Activated T-cell treated with anti-CD3 and anti-CD28 coated beads for 1 hour (primary cell): ENCODE measurements at places on chromosomes 3 and 15.
A peak's percentile ranks its signal among the peaks of the same experiment; 100 is the strongest.

GRCh38 chr3:127762077-127762786 lies 60.1 kb downstream of the MGLL start:
- no peak for DNase-seq

DNA sequence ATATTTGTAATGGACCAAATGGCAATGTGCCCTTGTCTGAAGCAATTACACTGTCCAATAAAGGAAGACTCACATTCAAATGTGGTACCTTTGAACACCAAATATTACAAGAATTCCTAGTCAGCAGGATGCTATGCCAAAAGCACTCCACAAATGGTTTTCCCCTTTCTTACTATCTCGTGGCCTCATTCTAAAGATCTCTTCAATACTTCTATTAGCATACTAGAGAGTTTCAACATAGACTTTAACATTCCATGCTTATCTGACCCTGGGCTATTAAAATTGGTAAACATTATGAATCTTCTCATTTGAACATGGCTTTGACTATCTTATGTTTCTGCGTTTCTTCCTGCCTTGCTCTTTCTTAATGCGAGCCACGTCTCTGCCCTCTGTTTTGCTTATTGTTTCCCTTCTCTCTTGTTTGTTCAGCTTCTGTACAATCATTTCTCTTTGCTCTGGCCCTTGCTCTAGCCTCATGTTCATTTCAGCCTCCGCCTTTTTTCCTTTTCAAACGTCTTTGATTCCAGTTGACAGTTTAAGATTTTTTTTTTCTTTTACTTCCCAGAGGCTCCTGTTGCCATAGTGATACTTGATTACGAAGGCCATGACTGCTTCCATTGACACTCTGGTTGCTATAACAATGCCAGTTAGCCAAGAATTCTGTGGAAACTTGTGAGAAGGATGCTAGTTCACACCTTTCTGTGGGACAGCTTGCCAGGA lies 49.5 kb upstream of the SLC9A9 start:
- DNase-seq = no peak

DNA sequence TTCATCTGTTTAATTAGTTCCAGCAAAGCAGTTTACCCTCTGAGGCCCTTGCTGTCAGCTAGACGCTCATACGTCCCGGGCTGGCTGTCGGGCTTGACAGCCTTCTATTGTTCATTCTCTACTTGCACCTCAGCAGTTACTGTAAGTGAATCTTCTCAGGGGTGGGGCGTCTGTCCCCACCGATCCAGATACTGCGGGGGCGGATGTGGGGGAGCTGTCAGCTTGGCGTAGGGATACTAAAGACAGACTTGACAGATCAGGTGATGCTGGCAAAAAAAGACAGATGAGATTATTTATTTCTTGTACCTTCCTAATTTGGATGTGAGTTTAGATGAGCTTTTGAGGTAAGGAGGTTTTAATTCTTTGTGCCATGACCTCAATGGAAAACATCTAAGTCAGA lies 315.3 kb downstream of the NR2F2 start:
- DNase-seq = no peak

GRCh38 chr3:138381413-138381901 lies 33.1 kb downstream of the MRAS start:
- no peak for DNase-seq

DNA sequence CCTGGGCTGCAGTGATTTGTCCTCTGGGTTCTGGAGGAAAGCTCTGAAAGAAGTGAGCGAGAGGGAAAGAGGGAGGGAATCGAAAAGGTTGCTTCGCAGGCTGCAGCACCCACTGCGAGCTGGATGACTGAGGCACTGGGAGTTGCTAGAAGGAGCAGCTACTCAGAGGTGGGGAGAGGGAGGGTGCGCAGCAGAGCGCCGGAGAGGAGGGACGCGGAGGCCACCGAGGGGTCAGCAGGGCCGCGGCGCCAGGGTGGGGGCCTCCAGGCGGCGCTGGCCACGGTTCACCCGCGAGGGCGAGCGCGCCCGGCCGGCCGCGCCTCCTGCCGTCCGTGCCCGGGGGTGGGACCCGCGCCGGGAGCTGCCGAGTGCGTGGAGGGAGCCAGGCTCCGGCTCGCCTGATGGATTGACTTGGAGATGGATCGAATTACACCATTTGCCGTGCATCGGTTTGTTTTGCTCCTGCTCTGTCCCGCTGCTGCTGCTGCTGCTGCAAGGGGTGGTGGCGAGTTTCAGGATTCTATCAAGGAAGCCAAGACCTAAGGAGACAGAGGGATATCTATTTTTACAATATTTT lies at the start of gene SEMA6D:
SEMA6D (plus strand) TSS at position 470 of the 577 bp plus-strand sequence. CDS start 42,294 bp downstream, outside the sequence.
- DNase-seq = no peak

GRCh38 chr3:165503825-165504224 lies 307.6 kb upstream of the SLITRK3 start:
- DNase-seq = no peak

DNA sequence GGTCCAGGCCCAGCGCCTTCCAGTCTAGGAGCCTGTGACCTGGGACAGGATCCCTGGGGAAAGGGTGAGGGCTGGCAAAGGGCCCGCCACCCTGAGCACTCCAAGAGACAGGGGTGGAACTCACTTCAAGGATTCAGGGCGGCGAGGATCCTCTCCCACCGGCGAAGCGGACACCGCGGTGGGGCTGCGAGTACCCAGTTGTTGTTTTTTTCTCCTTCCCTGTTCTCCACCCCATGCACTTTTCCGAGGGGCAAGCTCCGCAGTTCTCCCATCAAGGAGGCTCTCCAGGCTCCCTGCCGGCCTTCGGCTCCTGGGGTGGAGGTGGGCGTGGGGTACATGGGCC lies 387 bp upstream of the PAQR5 start:
- no peak for DNase-seq

GRCh38 chr3:129778871-129779270 lies 114.6 kb downstream of the TMCC1 start:
- no peak for DNase-seq

GRCh38 chr15:83100097-83100646 lies 7.3 kb upstream of the TM6SF1 start:
- DNase-seq = no peak

DNA sequence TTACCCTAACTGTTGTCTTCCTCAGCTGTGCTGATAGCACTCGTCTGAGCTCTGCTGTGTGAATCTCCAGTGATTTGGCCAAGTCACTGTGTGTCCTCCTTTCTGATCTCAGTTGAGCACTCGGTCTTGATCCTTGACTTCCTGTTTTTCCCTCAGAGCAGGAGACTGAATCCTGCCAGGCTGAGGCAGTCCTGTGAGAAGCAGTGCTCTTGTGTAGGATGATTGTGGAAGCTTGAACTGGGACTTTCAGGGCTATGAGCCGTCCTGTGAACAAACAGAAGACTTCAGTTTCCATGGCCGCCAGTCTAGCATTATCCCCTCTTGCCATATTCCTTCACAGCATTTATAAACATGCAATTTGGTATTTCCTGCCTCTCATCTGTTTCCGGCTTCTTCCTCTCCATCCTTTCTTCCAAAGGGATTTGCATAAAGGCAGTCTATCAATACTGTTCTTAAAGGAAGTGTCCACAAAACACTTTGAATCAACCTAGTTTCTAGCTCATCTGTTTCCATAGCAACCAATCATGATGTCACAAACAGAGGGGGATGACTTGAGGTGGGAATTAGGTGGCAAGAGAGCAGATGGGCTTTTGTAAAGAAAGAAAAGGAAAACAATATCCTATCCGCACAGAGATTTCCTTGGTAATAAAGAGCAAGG lies 237.2 kb downstream of the AGBL1 start:
- no peak for DNase-seq

DNA sequence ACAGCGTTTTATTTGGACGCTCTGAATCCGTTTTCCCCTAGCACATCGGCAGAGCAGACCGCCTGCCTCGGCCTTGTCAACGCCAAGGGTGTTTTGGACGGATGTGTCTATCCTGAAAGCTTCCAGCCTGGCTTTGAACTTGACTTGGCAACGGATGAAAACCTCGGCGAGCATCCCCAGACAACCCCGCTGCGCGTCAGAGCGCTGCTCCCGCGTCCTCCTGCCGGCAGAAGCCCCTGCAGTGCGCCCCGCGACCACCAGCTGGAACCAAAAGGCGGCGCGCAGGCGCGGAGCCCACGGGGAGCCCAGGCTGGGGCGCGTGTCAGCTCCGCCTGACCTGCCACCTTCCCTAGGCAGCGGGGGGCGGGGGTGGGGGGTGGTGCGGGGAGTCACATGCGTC lies 26.2 kb upstream of the ARL8B start:
- DNase-seq = no peak

DNA sequence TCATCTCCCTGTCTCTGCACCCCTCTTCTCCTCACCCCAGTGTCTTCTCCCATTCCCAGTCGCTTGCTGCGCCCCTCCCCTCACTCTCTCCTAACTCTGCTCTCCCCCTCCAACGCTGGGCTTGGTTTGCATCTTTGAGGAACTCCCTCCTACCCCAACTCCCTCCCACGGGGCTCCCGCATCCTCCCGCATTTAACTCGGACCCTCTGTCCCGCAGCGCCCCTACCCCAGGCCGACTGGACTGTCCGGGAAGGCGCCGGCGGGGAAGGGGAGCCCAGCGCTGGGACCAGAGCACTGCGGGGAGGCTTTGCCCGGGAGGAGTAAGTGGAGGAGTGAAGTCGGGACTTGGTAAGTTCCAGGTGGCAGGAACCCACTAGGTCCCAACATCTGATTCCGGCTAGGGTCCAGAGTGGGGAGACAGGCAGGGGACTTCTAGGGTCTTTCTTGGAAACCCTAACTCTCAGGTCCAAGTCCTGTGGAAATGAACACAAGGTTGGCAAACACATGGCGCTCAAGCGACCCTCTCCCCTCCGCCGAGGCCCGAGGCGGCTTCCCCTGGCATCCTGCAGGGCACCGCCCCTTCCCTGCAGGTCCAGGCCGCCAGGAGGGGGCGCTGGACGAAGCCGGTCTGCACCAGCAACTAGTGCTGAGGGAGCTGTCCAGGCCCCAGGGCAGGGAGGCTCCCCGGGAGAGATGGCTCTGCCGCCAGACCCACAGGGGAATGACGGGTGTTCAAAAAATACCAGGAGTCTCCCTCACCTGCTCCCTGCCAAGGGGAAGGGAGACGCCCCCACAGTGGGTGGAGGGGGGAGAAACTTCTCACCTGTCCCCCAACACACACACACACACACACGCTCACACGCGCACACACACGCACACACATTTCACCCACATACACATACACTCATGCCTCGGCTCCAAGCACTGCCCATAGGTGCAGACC lies 53.2 kb downstream of the LHFPL4 start:
- peak; percentile 37 for DNase-seq

GRCh38 chr15:74828835-74829234 lies 2.4 kb downstream of the CPLX3 start:
- DNase-seq = no peak

DNA sequence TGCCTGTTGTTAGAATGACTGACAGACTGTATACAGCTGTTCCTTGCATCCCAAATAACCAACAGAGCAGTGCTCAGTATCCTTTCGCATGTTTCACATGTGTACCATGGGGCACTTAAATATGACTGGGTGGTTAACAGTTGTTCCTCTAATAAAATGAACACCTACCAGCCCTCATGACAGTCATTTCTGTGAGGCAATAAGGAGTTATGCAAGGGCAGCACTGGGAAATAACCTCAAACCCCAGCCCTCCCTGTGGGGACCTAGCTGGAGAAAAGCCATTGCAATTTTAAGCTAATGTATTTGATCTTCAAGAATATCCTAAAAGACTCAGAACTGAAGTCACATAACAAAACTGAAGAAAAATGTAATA lies 7.3 kb downstream of the RFT1 start:
- DNase-seq = no peak
